Thymus (tissue), 14 donors: ENCODE measurements at places on chromosomes 3 and 15. TPM values are rescaled to one million over a fixed set of nuclear protein-coding genes. Genes with fewer than 3 reads are reported as not detected.

GRCh38 chr3:46934498-46935167 is 41.9 kb downstream of the CCDC12 start:
- DNase-seq, result no peak

DNA sequence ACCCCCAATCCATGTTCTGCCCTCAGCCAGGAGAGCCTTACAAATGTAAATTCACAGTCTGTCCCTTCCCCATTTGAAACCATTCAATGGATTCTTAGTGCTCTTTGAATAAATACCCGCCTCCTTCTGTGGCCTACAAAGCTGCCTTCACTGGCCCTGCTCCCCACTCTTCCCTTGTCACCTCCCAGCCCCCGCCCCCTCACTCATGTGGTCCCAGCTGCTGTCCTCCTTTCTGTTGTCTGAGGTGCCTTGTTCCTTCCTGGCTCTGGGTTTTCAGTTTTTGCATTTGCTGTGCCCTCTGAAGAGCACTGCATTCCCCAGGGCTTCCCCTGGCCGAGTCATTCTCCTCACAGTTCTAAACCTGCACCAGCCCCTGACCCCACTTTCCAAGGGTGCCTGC is 3.2 kb downstream of the EFCAB12 start:
- peak; percentile 34 for DNase-seq

- DNase-seq, result no peak
These were observed 10.4 kb upstream of the RTP1 start for GRCh38 chr3:187186801-187187421.

DNA sequence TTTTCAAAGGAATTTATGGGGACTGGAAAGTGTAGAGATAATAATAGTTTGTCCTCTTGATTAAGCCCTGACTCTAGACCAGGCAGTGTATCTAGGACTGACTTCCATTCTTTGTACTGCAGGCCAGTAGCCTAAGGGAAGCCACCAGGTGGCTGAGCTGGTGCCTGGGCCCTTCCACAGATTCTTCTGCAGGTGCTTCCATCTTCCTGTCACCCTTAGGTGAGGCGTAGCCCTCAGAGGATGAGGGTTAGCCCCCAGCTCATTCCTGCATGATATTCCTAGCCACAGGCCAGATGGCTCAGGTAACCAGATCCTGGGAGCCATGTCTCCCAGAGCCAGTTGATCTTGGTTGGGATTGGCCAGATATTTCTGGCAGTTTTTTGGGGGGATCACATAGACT is 169.0 kb upstream of the IL12A start:
- no peak for DNase-seq

GRCh38 chr3:152120601-152121269 is 148.0 kb upstream of the MBNL1 start:
- DNase-seq, result no peak

The SERPINI2 gene
- 0.19 TPM for total RNA-seq

- DNase-seq, result no peak
These were observed 93.5 kb downstream of the ADAMTS17 start for GRCh38 chr15:100248236-100248635.

The TMEM115 gene
- total RNA-seq, result 17.3 TPM

The ANKRD63 gene
- total RNA-seq, result not detected

GRCh38 chr15:22945071-22945470 is 35.1 kb downstream of the CYFIP1 start:
- DNase-seq, result no peak
